ENCODE measurements at places on chromosomes 1 and 21.

DNA sequence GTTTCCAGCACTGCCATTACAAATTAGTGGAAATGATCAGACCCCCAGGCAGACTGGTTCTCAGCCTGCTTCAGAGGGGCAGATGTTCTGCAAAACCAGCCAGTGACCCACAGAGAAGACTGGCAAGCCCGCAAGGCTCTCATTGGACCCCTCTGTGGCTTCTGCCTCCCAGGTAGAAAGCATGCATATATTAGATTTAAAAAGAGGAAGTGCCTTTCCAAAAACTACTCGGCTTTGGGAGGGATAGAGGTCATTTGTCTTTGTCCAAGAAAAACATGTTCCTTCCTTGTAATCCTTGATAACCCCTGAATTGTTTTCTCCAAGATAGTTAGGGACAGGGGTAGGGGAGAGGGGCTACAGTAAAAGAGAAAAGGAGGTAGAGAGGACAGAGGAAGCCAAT is 11.8 kb downstream of the HIVEP3 start:
- DNase-seq, result no peak

DNA sequence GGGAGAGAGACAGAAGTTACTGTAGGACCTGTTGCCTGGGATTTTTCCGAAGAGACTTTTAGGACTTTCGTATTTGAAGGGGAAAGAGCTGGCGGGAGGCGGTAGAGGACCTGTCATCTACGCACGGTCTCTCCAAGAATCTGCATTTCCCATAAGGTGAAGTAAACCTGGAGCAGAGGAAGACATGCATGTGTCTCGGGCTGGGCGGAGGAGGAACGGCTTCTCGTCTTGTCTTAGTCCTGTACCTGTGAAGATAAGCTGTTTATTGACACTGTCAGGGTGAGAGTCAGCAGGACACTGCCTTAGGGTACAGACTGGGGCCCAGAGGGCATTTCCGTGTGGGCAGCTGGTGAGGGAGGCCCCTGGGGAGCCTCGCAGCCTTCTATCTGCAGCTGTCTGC is 123.4 kb upstream of the COL6A1 start:
- no peak for DNase-seq

DNA sequence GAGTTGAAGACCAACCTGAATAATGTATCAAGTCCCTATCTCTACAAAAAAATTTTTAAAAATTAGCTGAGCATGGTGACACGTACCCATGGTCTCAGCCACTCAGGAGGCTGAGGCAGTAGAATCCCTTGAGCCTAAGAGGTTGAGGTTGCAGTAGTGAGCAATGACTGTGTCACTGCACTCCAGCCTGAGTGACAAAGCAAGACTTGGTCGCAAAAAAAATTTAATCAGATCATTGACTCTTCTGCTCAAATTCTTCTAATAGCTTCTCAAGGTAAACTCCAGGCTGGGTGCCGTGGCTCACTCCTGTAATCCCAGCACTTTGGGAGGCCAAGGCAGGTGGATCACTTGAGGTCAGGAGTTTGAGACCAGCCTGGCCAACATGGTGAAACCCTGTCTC is 85.9 kb upstream of the PUM1 start:
- DNase-seq, result no peak

- DNase-seq, result no peak
Observed at GRCh38 chr21:16421007-16421406, 691.2 kb downstream of the USP25 start.

DNA sequence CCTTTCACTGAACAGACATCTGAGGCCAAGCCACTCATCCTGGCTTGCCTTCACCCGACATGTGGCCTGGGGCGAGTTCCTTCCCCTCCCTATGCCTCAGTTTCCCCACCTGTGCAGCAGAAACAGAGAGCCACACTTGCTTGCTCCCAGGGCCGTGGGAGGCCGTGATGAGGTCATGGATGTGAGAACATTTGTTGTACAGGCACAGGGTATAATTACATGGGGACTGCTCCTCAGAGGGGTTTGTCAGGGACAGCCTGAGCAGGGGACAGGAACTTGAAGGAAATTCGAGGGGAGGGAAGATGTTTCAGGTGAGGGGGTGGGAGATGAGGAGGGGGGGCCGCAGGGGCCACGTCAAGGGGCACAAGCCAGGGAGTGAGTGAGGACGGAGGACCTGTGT is 56.1 kb downstream of the ALPL start:
- DNase-seq, result no peak

GRCh38 chr1:33860671-33861070 is 3.2 kb upstream of the HMGB4 start:
- DNase-seq, result no peak

DNA sequence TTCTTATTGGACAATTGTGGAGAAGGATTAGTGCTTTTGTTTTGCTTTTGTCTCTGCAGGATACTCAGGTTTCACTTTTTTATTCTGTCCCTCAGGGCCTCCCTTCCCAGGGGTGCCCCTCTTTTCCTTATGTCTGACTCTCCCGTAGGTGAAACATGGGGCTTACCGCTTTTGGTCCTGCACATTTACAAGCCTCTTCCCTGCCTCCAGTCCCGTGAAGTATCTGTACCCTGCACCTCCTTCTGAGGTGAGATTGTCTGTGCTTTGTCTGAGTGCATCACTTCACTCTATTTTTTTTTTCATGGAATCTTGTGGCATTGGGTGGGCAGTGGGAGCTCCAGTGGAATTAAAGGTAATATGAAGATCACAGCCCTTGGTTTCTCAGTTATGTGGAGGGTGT is 758.1 kb upstream of the TPTE start:
- no peak for DNase-seq

GRCh38 chr1:67211589-67212563 is 45.6 kb downstream of the IL23R start:
- no peak for DNase-seq

DNA sequence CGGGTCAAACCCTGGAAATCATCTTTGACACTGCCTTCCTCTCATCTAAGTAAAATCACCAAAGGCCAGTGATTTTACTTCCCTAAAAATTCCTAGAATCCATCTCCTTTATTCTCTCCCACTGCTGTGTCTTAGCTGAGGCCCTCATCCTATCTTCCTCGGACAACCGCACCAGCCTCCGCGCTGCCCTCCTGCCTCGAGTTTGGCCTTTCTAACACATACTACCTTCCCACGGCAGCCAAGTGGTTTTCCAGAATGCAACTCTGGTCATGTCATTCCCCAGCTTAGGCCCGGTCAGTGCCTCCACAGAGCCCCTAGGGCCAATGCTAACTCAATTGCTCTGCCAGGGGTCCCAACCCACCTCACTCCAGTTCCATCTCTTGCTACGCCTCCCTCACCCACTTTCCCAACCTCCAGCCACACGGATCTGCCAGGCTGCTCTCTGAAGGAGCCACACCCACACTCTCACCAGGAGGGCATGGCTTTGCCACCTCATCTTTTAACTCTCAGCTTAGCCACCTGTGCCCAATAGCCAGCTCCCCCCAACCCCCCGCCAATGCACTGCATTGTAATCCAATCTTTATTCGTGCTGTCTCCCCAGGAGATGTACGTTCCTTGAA is 6.8 kb downstream of the TMEM9 start:
- no peak for DNase-seq

DNA sequence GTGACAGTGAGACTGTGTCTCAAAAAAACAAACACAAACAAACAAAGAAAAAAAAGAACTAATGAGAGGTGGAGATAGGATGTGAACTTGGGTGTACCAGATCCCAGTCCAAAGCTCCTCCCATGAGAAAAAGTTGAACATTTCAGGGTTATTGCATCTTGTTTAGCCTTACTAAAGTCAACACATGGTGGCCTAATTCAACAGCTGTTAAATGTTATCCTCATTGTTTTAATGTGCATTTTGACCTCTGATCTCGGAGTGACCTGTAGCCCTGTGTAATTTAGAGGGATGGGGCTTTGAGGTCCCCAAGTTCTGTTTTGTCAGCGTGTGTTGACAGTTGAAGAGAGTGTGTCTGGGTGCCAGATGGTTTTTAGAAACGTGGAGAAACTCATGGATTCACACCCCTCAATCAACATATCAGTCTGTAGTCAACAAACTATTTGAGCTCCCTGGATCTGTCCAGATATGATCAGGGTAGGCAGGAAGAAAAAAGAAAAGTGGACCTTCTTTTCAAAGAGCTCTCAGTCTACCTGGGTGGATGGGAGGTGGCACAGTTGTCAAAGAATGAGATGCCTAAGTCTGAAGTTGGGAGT is 34.7 kb downstream of the PTPRU start:
- DNase-seq, result no peak

GRCh38 chr21:44708213-44708865 is 3.0 kb downstream of the TSPEAR start:
- no peak for DNase-seq

DNA sequence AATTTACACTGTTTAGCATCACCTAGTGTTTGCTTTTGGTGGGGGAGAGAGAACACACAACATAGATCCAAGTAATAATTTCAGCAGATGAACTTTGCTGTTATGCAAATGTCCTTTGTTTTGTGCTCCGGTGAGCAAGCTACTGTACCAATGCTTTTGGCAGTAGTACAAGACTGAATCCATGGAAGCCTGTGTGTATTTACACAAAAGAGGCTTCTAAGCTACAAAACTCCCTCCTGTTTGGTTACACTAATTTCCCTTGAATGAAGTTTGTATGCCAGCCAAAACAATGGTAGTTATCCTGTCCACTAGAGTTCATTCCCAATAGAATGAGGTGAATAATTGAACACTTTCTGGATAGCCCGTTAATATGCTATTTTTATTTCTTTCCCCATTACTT is 320.5 kb downstream of the KCTD3 start:
- DNase-seq, result no peak

DNA sequence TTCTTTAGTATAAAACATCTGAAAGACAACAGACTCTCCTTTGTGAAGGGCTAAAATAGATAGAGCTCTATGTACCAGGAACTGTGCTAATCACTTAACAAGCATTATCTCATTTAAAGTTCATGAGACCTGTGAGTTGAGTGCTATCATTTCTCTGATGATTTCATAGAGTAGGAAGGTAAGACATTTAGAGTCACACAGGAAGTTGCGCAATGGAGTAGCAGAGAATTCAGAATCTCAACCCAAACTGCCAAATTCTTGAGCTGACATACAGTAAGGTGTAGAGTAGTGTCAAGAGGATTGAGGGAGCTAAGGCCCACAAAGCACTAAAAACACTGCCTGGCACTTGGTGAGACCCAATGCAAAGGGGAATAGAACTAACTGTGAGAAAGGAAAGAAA is 384.3 kb downstream of the NTNG1 start:
- no peak for DNase-seq

- no peak for DNase-seq
Observed at GRCh38 chr1:33244809-33245186, 11.5 kb upstream of the ZNF362 start.

DNA sequence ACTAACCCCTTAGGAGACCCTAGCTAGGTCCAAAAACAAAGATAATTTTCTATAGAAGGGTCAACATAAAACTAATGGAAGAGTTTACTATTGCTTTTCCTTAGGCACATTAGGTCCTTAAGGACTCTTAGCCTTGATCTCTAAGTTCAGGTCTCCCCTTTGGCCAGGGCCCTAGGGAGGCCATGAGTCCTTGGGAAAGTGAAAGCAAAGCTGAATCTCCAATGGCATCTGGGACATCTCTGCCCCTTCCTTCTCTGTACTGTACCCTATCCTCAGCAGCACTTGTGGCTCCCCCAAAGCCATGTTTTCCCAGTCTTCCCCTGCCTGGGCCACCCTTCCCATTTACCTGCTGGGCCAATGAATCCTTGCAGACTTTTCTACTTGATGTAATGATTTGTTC is 14.3 kb downstream of the IER5 start:
- DNase-seq, result no peak

DNA sequence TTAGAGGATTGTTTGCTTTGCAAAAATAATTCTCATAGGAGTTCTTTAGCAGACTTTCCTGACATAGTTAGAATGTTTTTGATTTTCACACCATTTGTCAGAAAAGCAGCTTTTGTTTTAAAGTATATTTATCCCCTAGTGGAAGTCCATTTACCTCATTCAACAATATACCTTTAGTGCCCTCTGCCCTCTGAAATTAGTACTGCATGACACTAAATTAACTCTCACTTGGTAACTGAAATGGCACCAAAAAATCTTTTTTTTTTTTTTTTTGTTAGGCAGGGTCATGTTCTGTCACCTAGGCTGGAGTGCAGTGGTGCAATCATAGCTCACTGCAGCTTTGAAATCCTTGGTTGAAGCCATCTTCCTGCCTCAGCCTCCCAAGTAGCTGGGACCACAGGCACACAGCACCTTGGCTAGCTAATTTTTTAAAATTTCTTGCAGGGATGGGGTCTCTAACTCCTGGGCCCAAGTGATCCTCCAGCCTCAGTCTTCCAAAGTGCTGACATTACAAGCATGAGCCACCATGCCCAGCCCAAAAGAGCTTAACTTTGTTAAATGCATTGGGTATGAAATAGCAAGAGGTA is 13.6 kb downstream of the LRRC42 start:
- no peak for DNase-seq

DNA sequence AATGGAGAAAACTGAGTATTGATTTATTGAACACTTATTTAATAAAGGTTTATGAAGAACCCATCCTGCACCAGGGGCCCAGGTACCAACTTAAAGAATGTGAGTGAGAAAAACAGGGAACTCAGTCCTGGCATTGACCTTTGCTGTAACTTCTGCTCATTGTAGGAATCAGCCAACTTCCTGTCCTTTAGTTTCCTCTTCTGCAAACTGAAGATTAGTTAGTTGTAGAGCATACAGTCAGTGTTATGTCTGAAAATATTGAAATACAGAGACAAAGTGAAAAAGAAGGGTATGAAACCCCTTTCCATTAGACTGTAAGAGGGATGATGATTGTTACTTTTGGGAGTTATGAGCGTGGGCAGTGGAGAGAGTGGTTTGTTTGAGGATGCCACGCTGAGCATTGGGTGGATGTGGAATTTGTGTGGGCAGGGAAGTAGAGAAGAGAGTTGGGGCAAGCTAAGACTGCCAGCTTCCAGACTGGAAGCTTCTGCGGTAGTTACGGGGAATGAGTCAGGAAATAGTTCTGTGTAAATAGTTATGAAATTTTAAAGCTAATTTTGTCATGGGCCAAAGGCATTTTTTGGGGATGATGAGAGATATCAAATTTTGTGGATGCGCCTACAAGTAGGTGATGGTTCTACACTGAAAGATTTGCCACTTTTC is 89.2 kb downstream of the GPR88 start:
- DNase-seq, result no peak

DNA sequence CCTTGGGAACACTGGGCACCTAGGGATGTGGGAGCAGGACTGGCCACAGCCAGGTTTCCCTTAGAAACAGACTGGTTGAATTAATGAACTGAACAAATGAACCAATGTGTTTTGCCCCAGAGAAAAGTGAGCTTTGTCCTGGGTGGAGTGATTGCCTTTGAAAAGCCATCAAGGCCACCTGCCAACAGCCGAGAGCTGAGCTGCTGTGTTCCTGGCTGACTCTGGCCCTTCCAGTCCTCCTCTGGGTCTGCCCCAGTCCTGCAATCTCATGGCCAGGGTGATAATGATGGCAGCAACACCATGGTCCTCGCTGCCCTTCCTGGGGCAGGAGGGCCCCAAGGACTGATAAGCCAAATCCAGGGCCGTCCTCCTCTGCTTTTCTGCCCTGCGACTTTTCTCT is 18.2 kb upstream of the GJA9 start:
- DNase-seq, result no peak

GRCh38 chr1:233459470-233459945 is 132.0 kb downstream of the MAP3K21 start:
- no peak for DNase-seq

Measured in occipital lobe (tissue), 3 donors.